Renal cortex interstitium (tissue), 15 donors: ENCODE measurements at places on chromosomes 16 and 17. TPM values are rescaled to one million over a fixed set of nuclear protein-coding genes. Genes with fewer than 3 reads are reported as not detected.

GRCh38 chr17:68775318-68775717 lies 174.2 kb upstream of the FAM20A start:
- peak; percentile 17 for DNase-seq

GRCh38 chr16:53257001-53257400 lies 177.3 kb upstream of the RBL2 start:
- DNase-seq = no peak

TBC1D3G gene
- not detected for polyA plus RNA-seq

DNA sequence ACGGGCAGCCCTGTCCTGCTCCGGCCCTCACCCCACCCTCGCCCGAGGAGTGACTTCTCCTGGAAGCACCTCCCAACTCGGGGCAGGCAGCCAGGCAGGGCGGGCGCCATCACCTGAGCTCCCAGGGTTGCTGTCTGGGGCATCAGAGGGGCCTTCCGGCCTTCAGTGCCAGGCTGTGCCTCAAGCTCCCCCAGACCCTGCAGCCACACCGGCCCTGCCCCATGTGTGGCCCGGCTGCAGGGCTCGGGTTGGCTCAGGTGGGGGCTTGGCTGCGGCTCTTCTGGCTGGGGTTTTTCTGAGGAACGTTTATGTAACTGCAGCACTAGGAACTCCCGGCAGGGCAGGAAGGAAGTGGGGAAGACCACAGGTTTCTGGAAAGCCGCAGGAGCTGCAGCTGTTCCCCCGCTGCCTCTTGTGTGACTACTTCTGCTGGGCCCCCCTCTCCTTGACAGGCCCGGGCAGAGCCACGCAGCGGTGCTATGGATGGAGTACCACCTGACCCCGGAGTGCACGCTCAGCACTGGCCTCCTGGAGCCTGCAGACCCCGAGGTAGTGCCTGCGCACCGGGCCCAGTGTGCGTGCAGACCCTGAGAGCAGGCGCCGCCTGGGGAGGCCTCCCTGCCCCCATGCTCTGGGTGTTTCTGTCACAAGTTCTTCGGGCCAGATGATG lies 45.6 kb downstream of the PRMT7 start:
- DNase-seq = no peak

GNG13 gene
- polyA plus RNA-seq = 0.41 TPM

CD300C gene
- polyA plus RNA-seq = 0.54 TPM

GRCh38 chr16:23357761-23358290 lies 55.7 kb downstream of the SCNN1B start:
- no peak for DNase-seq

CTCF gene
- 72.5 TPM for polyA plus RNA-seq

DNA sequence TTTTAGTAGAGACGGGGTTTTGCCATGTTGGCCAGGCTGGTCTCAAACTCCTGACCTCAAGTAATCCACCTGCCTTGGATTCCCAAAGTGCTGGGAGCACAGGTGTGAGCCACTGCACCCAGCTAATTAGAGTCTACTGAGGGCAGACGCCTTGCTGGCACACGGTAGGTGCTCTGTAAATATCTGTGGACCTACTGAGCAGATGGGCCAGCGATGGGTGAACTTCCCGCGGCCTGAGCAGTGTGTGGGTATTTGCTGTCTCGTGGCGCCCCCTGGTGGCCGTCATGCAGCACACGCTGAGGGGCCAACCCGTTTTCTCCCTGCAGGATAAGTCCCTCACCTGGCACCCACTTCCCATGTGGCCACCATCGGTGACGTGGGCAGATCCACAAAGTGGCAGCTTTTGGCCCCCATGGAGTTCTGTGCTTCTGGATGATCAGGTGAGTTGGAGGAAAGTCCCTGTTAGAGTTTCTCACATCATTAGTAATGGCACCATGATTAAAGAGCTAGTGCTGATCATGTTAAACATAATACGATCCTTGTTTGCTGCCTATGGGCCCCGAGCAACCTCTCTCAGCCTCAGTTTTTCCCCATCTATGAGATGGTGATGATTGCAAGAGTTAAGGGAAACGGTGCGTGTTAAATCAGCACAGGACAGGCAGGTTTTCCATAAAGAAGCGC lies 40.7 kb downstream of the ZDHHC7 start:
- no peak for DNase-seq

TMED6 gene
- polyA plus RNA-seq = 3.0 TPM

HIGD1B gene
- 0.61 TPM for polyA plus RNA-seq

MYH3 gene
- polyA plus RNA-seq = 7.4 TPM

WNK4 gene
- polyA plus RNA-seq = 7.8 TPM

TSPOAP1 gene
- polyA plus RNA-seq = 52.6 TPM

ATP1B2 gene
- polyA plus RNA-seq = 20.7 TPM

GRCh38 chr16:57642160-57643135 lies 14.0 kb downstream of the ADGRG1 start:
- DNase-seq = no peak

- no peak for DNase-seq
Observed at GRCh38 chr17:7825206-7825990, 8.6 kb upstream of the KDM6B start.

DNA sequence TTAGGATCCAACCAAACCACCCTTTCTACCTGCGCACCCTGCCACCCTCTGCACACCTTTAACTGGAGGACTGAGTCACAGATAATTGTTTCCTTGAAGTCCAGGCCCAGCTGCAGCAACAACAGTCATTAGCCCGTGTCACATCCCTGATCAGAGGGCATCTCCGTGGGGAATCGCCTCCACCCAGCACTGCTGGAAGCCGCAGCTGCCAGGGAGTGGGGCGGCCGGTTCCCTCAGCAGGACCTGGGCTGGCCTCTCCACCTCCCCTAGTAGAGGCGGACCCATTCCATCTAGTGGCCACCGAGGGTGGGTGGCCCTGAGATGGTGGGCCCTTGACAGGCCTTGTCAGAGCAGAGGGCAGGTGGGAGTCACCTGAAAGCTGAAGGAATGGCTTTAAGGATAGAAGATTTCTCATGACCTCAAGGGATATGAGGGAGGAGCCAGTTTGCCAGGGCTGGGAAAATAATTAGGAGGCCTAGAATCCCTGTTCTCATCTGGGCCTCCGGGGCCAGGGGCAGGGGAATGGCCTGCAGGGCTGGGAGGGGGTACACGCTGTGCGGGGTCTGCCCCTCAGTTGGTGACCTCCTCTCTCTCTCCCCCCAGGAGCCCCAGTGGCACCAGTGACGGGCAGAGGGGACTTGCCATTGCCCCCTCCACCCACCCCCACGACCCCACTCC lies 6.2 kb downstream of the PRSS53 start:
- DNase-seq = no peak

DNA sequence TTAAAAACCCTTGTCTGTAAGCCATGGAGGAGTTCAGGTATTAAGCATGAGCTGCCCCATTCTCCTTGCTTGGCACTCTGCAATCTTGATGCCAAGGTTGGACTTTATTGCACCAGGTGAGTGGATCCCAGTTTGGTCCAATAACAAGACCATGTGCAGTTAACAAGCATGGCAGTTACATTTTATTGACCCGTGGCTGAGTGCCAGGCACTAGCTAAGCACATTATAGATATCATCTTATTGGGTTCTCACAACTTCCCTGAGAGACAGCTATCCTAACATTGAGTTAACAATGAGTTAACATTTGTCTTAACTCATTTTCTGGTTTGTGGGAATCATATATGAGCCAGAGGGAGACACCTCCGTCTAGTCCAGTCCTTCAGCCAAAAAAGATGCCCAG lies 21.8 kb downstream of the LYRM9 start:
- DNase-seq = no peak

DNA sequence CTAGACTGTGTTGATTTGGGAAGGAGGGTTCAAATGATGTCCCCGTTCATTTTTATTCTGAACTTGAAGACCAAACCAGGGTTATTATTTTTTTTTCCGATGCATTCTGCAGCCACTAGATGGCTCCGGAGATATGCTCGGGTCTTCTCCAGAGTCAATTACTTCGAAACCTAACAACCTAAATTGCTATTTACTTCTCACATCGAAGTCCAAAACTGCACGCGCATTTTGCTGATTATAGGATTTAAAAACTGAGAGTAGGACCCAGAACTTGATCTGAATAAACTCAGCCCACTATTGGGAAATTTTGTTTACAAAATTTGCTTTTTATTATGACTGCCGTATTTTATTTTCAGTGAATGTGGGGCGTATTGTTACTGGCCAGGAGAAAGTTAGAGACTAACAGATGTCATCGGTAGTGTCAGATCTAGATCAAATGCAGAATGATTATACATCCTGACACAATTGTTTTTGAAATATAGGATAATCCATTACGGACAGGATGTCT lies 263.8 kb downstream of the HS3ST3A1 start:
- peak; percentile 51 for DNase-seq

DNA sequence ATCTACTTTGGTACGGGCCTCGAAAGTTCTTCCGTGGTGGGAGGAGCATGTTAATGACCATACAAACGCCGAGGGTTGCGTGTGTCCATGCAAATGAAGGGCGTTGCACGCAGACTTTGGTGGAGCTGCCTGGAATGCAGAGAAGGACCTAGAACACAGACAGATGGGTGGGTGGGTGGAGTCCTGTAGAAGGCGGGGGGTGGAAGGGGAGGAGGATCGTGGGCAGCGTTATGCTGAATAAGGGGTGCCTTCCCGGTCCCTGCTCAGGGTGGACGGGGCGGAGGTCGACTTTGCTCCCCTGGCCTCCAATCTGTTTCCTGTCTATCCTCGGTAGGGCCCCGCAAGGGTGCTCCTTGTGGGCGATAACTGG lies 795 bp upstream of the PAQR4 start:
- no peak for DNase-seq

DNA sequence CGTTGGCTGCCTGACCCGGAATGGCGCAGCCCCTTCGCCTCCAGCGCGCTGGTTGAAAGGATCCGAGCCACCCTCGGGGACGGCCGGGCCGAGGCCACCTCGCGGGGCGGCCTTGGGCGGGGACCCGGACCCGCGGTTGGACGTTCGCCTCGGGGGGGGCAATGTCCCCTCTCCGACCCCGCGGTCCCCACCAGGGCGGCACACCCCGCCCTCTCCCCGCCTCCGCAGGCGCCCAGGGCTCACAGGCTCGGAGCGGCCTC lies 1.0 kb upstream of the SOX8 start:
- DNase-seq = no peak

DNA sequence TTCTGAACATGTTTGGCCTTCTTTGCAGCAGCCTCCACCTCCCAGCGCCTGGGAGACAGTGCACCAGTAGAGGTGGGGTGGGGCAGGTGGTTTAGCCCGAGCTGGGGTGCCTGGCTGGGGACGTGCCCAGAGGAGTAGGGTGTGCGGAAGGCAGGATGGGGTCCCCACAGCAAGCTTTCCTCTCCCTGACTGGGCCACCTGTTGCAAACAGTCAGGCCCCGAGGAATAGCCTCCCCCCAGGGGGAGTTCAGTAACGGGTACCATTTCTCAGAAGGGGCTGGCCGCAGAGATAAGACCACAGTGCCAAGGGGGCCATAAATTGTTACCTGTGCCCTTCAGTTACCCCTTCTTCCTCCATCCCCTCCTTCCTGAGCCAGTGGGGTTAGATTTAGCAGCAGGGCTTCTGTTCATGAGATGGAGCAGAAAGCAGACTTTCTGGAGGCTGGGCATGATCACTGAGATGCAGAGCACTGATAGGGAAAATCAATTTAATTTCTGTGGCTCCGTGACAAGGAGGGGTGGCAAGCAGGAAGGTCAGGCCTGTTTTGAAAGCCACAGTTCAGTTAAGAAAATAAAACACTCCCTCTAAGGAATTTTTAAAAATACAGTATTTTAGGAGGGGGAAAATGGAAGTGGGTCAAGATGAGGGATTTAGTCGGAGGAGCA lies 181.9 kb downstream of the MSI2 start:
- DNase-seq = no peak

DNA sequence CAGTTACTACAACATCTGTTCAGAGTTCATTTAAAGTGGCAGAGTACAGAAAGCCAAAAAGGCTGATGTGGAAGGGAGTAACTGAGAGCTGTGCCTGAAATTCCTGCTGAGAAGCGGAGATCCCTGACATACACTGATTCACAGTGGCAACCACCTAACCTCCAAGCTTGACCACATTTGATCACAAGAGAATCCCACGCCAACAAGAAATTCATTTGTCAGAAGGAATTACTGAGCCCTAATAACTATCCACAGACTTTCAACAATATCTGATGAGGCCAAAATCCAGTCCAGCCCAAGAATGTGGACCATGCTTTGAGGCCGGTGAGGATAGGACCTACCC lies 168.5 kb upstream of the RPH3AL start:
- no peak for DNase-seq

ITGAL gene
- 2.9 TPM for polyA plus RNA-seq

RPL19 gene
- 2,308 TPM for polyA plus RNA-seq
